Hematopoietic multipotent progenitor cell (in vitro differentiated cells): ENCODE measurements at places on chromosomes 7 and 10.

DNA sequence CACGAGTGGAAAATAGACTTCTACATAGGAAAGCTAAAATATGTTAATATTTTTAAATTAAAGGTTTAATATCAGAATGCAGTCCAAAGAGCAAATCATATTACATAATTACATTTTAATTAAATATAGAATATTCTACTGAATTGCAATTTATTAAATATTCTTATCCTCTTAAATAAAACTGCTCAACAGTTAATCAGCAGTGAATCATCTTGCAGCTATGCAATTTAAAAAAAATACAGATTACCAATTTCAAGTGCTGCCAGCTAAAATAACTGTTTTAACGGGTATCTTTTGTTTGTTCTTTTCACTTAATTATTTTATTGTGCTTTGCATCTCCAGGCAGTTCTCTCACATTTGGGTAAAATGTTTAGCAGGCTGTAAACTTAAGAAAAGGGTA is 82.2 kb downstream of the ZNRF2 start:
- DNase-seq: no peak

DNA sequence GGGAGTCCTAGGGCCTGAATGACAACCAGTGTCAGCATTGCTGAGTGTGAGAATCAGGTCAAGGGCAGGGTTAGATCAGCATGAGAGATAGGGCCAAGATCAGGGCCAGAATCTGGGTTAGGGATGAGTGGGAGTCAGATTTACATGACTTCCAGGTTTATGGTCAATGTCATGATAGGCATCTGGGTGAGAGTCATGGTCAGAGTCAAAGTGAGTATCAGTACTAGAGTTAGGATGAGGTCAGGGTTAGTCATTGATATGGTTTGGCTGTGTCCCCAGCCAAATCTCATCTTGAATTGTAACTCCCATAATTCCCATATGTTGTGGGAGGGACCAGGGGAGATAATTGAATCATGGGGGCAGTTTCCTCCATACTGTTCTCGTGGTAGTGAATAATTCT is 12.3 kb downstream of the MRPS24 start:
- DNase-seq: no peak

DNA sequence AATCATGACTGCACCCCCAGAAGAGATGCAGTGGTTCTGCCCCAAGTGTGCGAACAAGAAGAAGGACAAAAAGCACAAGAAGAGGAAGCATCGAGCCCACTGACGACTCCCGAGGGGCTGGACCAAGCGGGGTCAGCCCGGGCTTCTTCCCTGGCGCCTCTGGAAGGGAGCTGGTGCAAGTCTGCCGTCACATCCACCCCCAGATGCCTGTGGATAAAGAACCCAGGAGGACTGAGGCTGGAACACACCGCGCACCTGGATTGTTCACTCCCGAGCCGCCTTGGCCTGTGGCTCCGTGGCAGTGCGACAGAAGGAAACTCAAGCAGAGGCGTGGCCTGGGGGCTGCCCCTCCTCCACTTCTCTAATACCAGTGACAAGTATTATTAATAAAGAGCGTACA is 39.8 kb upstream of the GATA3 start:
- DNase-seq: no peak

DNA sequence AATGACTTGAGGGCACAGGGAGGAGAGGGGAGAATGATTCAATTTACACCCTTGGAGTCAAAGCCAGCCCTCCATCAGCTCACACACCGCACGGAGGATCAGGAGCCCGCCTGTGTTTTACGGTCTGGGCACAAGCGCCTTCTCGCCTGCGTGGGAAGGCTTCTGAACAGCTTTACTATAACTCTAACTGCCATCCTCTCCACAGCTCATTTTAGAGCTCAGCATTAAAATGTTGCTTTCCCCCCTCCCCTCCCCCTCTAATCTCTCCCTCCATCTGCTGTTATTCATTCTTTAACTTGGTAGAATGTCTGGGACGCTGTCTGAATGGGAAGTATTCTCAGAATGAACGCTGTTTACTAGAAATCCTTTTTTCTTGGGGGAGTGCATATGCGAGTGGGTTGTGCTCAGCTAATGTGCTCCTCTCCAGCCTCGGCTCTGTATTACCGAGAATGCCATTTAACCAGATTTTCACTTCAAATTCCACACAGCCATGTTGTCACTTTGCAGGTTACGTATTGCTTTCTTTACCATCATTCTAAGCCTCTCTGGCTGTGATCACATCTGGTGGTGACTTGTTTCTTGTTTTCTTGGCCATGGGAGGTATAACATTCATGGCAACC is 140.1 kb downstream of the GFRA1 start:
- no peak for DNase-seq

GRCh38 chr7:51134013-51134441 is 182.6 kb downstream of the COBL start:
- DNase-seq: no peak

DNA sequence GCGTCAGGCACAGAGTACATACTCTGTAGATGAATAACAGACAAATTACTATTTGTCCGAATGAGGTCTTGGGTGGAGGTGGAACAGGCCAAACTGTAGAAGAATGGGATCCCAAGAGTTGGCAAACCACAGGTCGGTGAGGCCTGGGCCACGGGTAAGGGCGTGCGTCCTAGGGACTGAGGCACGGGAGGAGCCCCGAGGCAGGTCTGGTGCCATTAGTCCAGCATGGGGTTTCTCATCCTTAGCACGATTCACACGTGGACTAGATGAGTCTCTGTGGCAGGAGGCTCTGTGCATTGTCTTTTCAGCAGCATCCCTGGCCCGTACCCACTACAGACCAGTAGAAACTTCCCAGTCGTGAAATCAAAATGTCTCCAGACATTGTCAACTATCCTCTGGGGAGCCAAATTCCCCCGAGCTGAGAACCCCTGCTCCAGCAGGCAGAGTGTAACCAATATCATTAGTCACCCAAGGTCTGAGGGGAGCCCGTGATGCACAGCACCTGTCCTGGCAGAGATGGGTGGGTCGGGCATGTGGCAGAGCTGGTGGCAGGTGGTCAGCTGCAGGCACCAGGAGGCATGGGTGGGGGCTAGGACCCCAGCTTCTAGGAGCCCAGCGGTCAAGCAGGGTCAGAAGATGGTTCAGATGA is 61.3 kb downstream of the COL13A1 start:
- DNase-seq: no peak

DNA sequence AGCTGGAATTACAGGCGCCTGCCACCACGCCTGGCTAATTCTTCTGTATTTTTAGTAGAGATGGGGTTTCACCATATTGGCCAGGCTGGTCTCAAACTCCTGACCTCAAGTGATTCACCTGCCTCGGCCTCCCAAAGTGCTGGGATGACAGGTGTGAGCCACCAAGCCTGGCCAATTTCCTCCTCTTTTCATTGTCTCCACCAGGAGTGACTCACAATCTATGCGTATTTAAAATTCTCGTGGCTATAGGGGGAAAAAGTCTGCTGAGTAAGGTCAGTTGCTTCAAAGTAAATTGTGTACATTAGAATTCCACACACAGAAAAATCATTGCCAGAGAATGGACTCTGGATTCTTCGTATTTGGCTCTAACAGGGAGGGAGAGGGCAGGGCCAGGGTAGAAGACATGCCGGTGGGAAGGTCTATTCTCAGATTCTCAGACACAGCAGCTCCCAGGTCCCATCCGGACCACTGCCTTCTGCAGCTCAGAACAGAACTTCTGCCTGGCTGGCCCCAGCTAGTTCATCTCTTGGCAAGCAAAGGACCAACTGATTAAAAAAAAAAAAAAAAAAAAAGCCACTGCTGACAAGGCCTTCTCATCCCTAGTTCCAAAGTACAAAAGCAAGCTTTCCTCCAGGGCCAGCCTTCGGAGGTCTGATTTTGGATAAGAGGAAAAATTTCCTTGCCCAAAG is 22.2 kb downstream of the PSPH start:
- no peak for DNase-seq

- no peak for DNase-seq
These were observed 14.3 kb upstream of the LARP4B start for GRCh38 chr10:945778-946177.

- DNase-seq: no peak
These were observed 131.5 kb downstream of the KIAA1217 start for GRCh38 chr10:24340446-24340845.

GRCh38 chr10:88530093-88530492 is 53.0 kb downstream of the RNLS start:
- no peak for DNase-seq

GRCh38 chr10:35063837-35064454 is 26.2 kb downstream of the CUL2 start:
- no peak for DNase-seq

- no peak for DNase-seq
These were observed 472 bp downstream of the SFRP4 start for GRCh38 chr7:37916017-37916672.

- no peak for DNase-seq
These were observed 17.0 kb downstream of the PIK3AP1 start for GRCh38 chr10:96703358-96703757.

GRCh38 chr10:88828310-88828709 is 23.3 kb downstream of the ANKRD22 start:
- no peak for DNase-seq

DNA sequence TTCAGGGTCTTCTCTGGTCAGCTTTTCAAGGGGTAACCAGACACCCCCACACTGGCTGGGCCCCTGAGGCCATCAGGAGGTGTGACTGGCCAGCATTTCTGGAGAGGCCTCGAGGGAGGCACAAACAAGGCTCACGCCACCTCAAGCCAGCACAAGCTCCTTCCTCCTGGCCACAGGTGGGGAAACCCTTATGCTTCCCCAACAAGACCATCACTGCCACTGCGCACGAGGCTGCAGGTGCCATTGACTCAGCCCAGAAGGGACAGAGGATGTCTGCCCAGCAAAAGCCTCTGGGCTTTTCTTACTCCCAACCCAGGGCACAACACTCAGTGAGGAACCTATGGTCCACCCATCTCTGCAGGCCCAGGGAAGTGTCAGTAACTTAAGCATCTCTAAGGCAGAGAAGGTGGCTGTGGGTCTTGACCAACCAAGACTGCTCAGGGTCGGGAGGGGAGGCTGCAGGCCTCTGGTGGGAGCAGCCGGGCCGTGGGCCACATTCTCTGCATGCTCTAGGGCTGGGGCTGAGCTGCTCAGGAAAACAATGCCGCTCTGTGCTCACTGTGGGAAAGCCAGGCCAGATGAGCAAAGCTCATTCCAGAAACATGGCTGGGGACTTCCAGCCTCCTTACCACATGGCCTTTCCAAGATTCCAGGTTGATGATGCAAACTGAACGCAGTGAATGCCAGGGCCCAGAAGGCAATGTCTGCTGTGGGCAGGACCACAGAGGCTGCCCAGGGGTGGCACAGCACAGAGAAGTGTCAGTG is 24.2 kb upstream of the RASSF4 start:
- DNase-seq: no peak

DNA sequence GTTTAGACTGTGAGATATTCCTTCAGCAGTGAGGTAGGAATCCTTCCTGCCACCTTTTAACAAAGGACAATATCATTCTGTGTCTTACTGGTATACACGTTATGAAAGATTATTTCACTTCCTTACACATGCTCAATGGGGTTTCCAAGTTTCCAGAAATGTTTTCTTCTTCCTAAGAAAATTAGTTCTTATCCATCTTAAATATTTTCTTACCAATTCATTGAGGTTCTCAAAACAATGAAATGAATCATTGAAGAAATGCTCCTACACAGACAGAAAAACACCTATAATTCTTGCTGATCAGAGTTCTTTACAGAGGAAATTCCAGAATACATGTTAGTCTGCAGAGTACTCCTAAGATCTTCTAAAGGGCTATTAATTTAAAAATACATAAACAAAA is 51.4 kb upstream of the SEC61G start:
- DNase-seq: no peak

DNA sequence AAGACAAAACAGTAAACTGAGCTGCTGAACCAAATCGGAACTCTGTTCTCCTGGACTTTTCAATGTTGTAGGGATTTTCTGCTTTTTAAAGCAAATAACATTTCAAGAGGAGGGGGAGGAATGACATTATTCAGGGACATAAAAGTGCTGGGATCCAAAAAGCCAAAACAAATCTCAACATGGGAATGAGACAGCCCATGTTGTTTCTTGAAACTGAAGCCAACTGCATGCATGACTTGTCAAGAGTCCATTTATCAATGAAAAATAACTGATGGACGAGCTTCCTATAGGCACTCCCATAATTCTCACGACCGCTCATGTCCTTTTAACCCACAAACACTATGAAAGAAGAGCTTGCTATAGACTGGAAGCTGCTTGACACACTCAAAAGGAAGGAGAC is 27.8 kb downstream of the FAM53B start:
- DNase-seq: no peak

- no peak for DNase-seq
These were observed 1135.4 kb downstream of the XPNPEP1 start for GRCh38 chr10:108787932-108788331.

GRCh38 chr7:30166155-30166840 is 31.5 kb downstream of the MTURN start:
- DNase-seq: no peak

- DNase-seq: no peak
These were observed 36.3 kb downstream of the JAZF1 start for GRCh38 chr7:28144266-28144665.

DNA sequence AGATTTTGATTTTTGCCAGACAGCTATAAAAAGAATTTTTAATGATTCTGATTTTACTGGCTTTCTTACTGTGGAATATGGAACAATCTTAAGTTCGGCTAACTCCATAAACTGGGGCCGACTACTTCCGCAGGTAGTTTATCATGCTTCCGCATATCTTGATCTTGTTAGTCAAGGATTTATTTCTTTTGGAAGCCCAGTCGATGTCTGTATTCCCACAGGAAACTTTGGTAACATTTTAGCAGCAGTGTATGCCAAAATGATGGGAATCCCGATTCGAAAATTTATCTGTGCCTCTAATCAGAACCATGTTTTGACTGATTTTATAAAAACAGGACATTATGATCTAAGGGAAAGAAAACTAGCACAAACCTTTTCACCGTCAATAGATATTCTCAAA is 8.1 kb downstream of the THNSL1 start:
- no peak for DNase-seq

GRCh38 chr10:6751363-6751762 is 171.3 kb upstream of the PRKCQ start:
- DNase-seq: no peak

DNA sequence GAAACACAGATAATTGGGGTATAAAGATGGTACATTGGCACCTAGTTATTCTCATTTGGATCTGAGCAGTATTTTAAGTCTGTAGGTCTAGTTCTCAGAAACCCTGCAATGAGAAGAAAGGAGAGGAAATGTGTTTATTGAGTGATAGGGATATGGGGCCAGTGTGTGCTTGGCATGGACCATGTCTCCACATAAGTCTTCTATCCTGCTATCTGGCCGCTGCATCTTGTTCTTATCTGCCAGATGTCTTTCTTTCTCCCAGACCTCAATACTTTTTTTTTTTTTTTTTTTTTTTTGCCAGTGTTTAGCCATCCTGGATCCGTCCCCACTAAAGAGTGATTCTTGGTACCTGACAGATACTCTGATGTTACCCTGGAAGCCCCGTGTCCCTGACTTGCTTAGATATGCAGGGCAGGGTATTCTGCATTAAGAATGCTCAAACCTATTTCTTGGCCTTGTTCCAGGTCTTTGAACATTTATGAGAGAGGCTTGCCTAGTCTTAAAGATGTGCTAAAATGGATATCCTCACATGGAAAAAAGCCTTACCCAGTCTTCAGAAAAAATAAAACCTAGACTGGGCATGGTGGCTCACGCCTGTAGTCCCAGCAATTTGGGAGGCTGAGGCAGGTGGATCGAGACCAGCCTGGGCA is 10.0 kb downstream of the MTURN start:
- DNase-seq: peak; percentile 88
